ENCODE measurements at places on chromosomes 13 and 19.

DNA sequence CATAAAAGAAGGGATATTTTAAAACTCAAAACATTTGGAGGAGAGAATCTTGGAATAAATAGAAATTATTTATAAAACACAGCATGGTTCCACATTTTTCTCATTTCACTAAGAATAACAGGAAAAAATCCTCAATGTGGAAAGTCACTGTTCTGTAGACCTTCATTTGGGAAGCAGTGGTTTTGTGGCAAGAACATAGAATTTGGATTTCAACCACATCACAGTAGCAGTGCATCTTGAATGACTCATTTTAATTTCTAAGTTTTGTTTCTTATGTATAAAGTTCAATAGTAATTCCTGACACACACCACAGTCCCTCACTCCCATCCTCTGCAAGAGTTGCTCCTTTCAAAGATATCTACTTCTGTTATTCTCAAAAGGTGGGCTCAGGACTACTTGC is 264.0 kb downstream of the ENOX1 start:
- DNase-seq: no peak

- DNase-seq: no peak
These were observed 37.8 kb downstream of the BRD4 start for GRCh38 chr19:15294561-15294990.

DNA sequence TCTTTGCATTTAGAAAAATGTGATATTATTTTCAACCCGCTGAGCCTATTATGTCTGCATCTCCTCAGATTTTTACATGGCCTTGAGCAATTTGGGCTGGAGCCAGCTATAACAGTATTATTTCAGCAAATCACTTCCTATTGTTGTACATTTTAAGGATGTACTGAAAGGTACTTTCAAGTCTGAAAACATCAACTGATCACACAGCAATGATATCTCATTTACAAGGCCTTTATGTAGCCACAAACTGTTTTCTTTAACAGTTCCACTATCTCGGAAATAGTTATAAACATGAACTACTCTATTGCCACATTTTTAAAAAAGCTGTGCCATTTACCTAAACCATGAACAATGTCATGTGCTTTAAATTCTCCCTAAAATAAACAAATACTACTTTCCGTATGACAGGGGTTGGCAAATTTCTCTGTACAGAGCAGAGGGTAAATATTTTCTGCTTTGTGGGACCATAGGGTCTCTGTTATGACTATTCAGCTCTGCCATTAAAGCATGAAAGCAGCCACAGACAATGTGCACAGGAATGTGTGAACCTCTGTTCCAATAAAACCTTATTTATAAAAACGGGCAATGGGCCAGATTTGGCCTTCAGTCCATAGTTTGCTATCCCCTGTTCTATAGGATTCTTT is 560.4 kb downstream of the GPC6 start:
- no peak for DNase-seq

DNA sequence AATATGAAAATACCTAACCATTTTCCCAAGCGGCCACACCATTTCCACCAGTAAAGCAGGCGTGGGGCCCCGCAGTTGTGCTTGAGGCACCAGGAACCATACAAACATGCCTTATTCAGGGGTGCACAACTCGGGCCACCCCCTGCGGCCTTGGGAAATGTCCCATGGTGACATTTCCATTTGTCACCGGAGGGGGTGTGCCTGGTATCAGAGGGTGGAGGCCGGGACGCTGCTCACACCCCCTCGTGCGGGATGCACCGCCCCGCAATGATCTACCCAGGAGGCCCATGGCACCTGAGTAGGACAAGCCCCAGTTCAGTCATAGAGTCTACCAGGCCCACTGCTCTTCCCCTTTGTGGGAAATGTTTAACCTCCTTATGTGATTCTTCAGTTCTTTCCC is 218.8 kb downstream of the TEX29 start:
- DNase-seq: no peak

DNA sequence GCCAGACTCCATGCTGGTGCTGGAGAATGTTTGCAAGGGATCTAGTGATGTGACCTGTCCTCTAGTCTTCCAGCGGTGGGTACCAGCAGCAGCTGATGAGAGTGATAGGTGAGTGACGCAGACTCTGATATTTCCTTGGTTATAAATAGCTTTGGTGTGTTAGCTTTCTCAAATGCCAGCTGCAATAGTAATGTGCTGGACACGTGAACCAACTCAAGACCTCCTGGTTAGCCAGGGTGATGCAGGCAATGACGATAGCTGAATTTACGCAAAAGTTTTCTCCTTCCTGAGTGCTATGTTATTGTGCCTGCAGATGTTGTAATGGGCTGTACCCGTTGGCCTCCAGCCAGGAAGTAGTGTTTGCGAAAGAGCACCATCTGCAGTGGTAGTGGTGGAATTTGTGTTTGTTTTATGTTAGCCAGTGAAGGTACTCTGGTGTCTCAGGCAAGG is 129.5 kb downstream of the CYSLTR2 start:
- no peak for DNase-seq
